ENCODE measurements at places on chromosomes 4 and X.
A peak's percentile ranks its signal among the peaks of the same experiment; 100 is the strongest.

DNA sequence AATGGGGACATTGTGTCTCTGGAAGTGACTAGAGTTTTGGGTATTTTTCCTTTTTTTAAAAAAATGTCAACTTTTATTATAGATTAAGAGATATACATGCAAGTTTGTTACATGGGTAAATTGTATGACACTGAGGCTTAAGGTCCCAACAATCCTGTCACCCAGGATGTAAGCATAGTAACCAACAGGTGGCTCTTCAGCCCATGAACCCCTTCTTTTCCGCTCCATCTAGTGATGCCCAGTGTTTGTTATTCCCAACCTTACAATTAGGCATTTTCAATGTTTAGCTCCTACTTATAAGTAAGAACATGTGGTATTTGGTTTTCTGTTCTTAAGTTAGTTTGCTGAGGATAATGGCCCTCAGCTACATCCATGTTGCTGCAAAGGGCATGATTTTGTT is 102.7 kb downstream of the GRID2 start:
- DNase-seq, result no peak

DNA sequence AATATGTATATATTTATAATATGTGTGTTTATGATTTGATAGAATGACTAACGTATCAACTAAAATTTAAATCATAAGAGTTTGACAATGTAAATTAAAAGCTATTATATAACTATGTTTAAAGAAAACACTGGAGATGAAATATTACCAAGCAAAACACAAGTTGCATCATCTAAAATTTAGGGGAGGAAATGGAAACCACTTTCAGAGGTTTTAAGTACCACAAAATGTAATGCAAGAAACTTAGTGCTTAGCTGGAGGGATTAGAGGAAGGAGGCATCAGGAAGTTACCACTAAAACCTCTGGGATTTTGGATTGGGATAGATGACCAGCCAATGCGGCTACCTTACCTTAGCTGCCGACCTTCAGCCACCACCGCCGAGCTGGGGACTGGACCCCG is 1192.1 kb upstream of the PRKX start:
- no peak for DNase-seq

GRCh38 chr4:25258980-25259578 is 25.2 kb downstream of the PI4K2B start:
- DNase-seq, result no peak

GRCh38 chr4:133146574-133147241 is 2.4 kb upstream of the PCDH10 start:
- peak; percentile 70 for DNase-seq

DNA sequence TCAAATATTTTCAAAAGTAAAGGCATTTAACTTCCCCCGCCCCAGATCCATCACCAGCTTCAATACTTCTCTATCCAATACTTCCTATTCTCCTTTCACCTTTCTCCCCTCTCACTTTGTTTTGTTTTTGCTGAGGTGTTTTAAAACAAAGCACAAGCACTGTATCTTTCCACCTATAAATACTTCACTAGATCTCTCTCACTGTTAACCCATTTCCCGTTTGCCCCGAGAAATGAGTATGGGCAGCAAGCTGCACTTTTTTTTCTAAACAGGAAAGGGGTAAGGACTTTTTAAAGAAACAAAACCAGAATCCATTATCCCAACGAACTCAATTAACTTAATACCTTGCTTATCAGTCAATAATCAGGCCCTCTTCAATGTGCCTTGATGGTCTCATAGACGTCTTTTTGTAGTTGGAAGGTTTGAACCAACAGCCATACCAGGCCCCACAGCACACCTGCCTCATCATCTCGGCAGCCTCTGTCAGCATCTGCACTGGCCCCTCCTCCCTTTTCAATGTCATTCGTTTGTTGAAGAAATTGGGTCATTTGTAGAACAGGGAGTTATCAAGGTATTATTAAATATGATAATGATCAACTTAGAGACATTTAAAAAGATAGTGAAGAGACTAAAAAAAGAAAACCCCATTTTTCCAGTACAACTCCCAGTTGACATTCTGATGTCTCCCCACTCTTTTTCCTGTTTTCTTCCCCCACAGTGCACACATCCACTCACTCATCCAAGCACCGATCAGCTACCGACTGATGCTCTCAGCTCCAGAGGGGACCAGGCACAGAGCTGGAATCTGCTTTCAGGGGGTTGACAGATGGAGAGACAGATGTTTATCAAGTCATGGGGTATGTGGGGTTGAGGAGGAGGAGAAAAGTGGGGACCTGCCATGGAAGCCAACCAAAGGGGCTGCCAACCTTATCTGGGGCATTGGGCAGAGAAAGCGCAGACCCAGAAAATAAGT is 25.8 kb downstream of the CRMP1 start:
- DNase-seq, result no peak

DNA sequence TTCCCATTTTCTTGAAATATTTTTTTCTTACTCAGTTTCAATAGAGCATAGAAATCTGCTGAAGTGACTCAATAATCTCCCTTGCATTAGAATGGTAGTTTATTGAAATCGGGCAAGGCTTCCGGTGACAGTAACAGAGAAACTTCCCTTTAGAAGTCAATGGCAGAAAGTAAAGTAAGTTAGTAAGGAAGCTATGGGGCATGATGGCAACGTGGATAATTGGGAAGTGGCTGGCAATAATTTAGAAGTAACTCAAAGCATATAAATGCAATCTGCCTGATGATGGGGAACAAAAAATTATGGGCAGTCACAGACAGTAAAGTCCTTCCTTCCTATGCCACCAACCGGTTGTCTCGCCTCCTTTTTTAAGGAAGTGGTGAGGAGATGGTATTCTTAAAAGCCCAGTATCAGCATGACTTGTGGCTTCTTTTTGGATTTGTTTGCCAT is 7.6 kb downstream of the CYBB start:
- no peak for DNase-seq

DNA sequence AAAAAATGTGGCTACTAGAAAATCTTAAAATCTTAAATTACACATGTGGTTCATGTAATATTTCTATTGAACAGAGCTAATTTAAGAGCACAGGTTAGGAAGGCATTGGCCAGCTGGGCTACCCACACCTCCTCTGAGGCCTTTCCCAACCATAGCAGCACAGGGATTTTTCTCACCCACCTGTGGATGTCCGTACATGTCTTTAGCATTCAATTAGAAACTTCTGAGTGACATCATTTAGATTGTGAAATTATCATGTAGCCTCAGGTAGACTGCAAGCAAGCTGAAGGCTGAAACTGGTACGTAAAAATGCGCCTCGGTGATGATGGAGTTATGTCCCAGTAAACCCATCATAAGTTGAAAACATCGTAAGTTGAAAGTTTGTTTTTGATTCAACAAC is 31.2 kb downstream of the SCARB2 start:
- DNase-seq, result no peak

DNA sequence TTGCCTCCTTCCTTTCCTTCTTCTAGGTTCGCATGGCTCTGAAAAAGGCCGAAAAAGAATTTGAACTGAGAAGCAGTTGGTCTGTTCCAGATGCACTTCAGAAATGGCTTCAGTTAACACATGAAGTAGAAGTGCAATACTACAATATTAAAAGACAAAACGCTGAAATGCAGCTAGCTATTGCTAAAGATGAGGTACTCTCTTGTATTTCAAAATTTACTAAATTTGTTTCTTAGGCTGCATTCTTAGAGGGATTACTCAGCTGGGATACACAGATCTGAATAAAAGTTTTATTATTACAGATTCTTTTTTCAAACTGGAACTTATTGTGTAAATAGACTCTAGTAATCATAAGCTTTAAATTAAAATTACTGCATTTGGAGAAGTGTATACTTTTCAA is 146.9 kb downstream of the STIM2 start:
- no peak for DNase-seq

DNA sequence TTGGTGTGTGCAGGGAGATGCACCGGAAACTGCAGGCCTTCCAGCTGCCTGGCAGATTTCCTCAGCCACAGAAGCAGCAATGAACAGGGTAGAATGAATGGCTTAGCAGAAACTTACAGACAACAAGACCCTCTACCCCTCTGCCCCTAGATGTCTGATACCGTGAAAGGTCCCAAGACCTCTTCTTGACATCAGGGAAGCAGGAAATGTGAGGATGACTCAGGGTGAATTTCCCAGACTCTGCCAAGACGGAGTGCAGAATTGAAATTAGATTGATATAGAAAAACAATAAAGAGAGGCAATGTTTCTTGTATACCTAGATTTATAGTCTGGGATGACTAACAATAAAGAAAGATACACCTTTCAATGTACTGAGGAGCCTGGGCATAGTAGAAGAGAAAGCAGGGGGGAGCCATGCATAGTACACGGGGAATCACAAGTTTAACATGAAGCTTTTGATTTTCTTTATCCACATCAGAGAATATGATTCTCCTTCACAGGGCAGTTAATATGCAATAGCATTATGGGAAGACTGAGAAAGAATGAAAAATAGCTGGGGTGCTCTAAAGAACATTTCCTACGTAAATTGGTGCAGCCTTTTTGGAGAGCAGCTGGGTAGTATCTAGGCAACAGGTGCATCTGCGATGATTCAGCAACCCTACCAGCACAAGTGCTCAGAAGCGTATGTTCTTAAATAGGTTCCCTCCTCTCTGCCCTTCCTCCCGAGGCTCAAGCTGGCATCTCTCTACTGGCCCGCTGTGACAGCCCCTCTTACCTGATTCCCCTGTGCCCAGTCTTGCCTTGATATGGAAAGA is 18.3 kb upstream of the CXCR3 start:
- no peak for DNase-seq

DNA sequence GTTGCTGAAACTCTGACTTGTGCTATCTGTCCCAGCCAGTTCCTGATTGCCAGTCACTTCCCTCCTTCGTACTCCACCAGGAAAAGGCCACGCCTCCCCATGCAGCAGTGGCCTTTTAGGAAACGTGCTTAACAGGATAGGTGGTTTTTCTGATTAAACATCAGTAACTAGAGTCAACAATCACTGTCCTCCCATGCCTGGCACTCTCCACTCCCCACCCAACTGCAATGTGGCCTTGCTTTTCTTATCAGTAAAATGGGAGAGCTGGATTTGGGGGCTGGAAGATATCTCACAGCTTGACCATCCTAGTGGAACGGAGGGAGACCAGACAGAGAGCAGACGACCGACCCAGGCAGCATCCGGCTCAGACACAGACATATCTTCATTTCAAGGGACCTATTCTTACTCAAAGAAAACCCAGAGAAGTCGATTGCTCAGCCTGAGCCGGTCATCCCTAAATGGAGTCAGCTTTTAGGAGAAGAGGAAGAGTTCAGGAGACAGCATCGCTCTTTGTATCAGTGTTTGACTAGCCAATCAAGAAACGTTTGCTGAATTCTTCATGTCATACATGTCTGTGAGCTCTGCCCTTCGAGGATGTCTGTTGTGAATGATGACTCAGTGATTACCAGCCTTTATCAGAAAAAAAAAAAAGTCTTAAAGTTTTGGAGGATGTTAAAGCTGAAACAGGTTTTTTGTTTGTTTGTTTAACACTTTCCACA is 12.7 kb upstream of the UBA6 start:
- no peak for DNase-seq

GRCh38 chrX:42954880-42955279 is 176.9 kb upstream of the PPP1R2C start:
- no peak for DNase-seq

DNA sequence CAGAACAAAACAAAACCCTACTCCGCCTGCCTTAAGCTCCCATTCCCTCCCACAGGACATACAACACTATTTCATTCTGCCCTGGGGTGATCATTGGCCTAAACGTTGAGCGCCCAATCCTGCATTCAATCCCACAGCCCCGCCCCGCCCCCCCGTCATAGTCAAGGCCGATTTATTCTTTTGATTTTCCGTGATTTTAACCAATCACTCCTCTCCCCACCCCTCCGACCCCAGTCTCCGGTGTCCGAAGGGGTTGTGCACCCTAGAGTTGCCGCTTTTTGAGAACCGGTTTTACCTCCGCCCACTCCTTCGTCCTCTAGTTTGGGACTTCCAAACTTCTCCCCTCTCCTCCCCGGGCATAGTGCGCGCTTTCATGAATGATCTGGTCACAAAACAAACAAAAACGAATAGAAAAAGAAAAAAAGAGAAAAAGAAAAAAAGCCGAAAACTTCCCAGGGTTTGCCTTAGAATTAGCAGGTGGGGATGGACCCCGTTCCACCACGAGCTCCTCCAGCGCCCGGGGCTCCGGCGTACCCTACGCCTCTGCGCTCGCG is 446 bp upstream of the UBE2A start:
- DNase-seq, result peak; percentile 17

DNA sequence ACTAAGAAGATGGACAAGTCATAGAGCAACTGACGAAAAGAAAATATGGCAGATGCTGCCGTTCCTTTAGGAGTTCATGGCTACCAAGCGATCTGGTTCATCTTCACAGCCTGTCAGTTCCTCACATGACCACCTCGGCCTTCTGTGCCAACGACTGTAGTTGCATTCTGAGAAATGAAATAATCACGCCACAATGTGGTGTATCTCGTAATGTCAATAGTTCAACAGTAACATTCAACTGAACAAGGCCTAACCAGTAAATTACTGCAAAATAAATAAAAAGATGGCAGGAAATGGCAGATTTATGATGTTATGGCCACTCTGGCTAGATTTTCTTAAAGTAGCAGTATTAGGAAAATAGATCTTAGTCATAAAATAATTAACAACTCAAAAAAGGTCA is 4.4 kb downstream of the GPRIN3 start:
- DNase-seq, result no peak

- DNase-seq, result no peak
Measured at GRCh38 chrX:70332600-70332999, 42.7 kb downstream of the KIF4A start.

- DNase-seq, result no peak
Measured at GRCh38 chrX:107721318-107721717, 54.3 kb downstream of the TSC22D3 start.

DNA sequence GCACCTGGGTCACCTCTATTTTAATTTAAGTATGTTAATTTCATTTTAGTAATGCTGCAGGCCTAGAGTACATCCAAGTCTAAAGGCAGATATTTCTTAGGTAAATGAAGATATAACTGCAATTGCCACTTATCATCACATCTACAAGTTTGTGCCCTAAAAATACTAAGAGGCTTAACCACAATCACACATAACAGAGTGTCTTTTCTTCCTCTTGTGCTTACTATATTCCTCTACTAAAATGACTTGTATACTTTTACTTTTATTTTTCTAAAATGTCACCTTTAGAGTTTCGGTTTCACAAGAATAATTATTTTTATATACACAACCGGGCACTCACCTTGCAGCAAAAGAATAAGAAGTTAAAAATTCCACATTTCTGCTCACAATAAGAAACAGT is 77.9 kb downstream of the EFHC2 start:
- DNase-seq, result no peak

Measured in hypothalamus (tissue), 51 donors.